ENCODE measurements at places on chromosomes 1 and 21.

DNA sequence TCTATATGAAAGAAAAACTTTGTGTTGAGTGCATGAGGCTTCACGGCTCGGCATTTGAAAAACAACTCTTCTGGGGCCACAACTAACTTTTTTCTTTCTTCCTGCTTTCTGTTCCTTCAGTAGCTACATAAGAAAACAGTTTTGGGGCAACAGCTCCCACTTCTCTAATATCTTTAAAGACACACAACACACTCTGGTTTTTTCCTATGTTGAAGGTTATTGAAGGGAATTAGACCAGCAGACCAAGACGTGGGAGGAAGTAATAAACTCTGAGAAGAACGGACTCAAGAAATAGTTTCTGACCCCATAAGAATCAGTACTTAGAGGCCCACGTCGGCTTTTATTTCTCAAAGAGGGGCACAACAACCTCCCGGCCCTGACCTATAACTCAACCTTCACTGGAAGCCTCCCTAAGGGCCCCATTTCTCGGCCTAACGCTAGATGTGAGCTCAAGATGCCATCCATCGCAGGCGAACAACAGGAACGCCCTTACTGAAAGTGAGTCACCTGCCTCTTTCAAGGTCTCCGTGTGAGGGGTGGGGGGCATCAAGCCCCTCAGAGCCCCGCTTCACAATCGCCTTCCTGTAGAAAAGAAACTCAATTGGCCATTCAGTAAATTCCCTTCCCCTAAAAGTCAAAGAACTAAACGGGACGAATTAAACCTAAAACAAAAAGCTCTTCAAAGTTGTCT, 844 bp downstream of the ZMYM6 start:
- H3K4me3 ChIP-seq, result peak overlapping the region; percentile 78
- H3K27ac ChIP-seq, result peak overlapping the region; percentile 97
- H3K27me3 ChIP-seq, result peaks cover 2% of the 10 kb centered on the region
- DNase-seq, result peak; percentile 53

GRCh38 chr1:94646141-94646643, 104.6 kb upstream of the F3 start:
- no peaks in the 10 kb centered on the region for H3K4me1 ChIP-seq
- H3K4me3 ChIP-seq, result no peak overlapping the region
- no peaks in the 10 kb centered on the region for H3K36me3 ChIP-seq
- no peaks in the 10 kb centered on the region for H3K27me3 ChIP-seq

- DNase-seq, result peak; percentile 40
- H3K27ac ChIP-seq, result no peak overlapping the region
- H3K4me1 ChIP-seq, result no peaks in the 10 kb centered on the region
- H3K36me3 ChIP-seq, result no peaks in the 10 kb centered on the region
- H3K27me3 ChIP-seq, result peaks cover 2% of the 10 kb centered on the region
- no peak overlapping the region for H3K4me3 ChIP-seq
Observed at GRCh38 chr1:17922833-17923232, 167.7 kb downstream of the ACTL8 start.

GRCh38 chr1:241531195-241532161, 700 bp upstream of the KMO start:
- H3K36me3 ChIP-seq, result no peaks in the 10 kb centered on the region
- DNase-seq, result peak; percentile 73
- H3K4me1 ChIP-seq, result no peaks in the 10 kb centered on the region
- peaks cover 3% of the 10 kb centered on the region for H3K27me3 ChIP-seq
- peak overlapping the region; percentile 5 for H3K27ac ChIP-seq
- peak overlapping the region; percentile 28 for H3K4me3 ChIP-seq

DNA sequence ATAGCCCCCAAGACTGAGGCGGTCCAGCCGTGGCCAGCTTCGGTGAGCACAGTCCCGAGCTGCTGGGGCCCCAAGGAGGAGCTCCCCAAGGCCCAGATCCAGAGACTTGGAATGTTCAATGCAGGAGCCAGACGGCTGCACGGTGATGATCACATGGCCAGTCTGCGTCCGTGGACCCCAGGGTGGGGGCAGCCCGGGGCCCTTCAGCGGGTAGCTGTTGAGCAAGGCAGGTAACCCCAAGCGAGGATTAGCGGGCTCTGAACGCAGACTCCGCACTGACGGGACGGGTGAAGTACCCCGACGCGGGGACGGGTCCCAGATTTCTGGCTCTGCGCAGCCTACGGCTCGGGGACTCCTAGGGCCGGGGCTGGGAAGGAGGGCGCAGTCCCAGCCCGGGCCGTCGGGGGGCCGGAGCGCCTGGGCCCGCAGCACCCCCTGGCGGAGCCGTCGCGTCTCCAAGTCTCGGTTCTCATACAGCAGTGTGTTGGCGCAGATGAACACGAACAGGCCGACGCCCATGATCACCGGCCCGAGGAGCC, 2.7 kb downstream of the TMEM200B start:
- H3K27ac ChIP-seq, result peak overlapping the region; percentile 42
- no peaks in the 10 kb centered on the region for H3K36me3 ChIP-seq
- peaks cover 55% of the 10 kb centered on the region for H3K27me3 ChIP-seq

DNA sequence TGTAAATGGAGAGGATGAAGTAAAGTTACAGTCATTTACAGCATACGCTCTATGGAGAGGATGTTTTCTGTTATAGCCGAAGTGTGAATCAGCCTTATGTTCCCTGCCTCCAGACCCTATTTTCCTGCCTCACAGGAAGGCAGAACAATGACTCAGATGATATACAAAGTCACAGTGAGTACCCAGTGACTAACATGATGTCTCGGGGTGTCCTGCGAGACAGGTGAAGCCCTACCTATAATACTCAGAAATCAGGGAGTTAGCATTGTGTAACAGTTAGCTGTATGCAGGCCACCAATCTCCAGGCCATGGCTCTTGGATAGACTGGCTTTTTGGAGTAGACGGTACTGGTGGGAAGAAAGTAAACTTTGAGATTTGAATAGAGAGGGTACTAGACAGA, 55.6 kb upstream of the FBXO28 start:
- no peak overlapping the region for H3K4me3 ChIP-seq
- no peaks in the 10 kb centered on the region for H3K36me3 ChIP-seq
- H3K27me3 ChIP-seq, result no peaks in the 10 kb centered on the region
- no peak for DNase-seq
- H3K27ac ChIP-seq, result no peak overlapping the region

DNA sequence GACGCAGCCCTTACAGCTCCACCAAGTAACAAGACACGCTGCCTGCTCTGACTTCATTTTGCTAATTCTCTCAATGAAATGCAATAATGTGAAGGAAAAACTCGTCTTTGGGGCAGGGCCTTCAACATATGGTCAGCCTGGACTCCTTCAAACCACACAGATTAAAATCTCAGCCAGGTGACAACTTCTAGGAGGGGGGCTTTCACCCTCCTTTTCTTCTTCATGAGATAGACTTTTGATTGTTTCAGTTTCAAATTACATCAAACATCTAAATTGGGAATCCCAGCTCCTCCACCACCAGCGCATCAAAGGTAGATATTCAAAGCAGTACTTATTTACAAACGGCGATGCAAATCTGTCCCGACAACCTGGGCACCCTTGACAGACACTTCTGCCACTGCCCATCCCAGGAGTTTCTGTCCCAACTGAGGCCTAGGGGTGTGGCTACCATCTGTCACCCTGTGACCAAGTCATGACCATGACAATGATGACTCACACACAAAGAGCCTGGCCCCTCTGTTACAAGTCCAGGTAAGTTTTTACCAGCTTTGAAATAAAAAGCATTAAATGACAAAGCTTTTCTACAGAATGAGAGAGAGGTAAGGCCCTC, 29.7 kb downstream of the SSBP3 start:
- no peak overlapping the region for H3K4me3 ChIP-seq
- no peak overlapping the region for H3K27ac ChIP-seq
- DNase-seq, result no peak
- H3K4me1 ChIP-seq, result peaks cover 43% of the 10 kb centered on the region
- no peaks in the 10 kb centered on the region for H3K27me3 ChIP-seq

DNA sequence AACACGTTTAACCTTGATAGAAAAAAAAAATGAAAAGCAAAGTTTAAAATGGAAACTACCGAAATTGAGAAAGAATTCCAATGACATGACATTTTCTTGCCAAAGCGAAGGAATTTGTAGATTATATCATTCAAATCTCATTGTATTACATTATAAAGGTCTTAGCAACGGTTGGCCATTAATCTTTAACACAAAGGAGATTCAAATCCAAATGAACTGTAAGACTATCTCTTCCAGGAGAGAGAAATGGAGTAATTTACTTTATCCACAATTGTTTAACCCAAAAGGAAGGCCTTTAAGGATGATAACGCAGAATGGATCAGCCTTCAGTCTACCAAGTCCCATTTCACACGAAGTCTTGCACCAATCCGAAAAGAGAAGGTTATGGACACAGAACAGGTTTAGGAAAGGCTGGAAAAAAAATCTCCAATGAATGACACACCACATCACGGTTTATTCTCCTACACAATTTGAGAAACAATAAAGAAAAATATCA, 1.5 kb downstream of the ENAH start:
- H3K36me3 ChIP-seq, result no peaks in the 10 kb centered on the region
- H3K27me3 ChIP-seq, result no peaks in the 10 kb centered on the region
- H3K4me1 ChIP-seq, result peaks cover 19% of the 10 kb centered on the region
- peak; percentile 61 for DNase-seq
- H3K4me3 ChIP-seq, result peak overlapping the region; percentile 93

GRCh38 chr1:84672080-84672854, 18.0 kb downstream of the SSX2IP start:
- no peaks in the 10 kb centered on the region for H3K27me3 ChIP-seq
- H3K4me1 ChIP-seq, result no peaks in the 10 kb centered on the region
- peak; percentile 10 for DNase-seq
- no peak overlapping the region for H3K4me3 ChIP-seq
- no peaks in the 10 kb centered on the region for H3K36me3 ChIP-seq

DNA sequence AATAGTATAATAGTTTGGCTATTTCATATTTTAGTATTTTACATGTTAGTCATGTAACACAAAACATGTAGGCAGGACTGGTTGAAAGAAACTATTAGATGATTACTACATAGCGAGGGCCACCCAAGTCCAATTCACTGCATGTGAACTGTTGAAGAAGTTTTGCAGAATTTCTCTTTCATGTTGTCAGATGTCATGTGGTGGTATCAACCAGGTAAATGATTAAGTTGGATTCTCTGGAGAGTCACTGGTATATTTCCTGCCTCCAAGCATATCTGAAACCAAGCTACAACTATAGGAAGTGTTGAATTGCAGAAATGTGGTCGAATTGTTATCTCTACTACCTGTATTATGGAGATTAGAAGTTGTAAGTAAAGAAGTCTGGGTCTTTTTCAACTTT, 137.8 kb upstream of the DPYD start:
- DNase-seq, result no peak
- peaks cover 7% of the 10 kb centered on the region for H3K27me3 ChIP-seq
- no peak overlapping the region for H3K4me3 ChIP-seq
- no peak overlapping the region for H3K27ac ChIP-seq
- peaks cover 6% of the 10 kb centered on the region for H3K4me1 ChIP-seq

- H3K27ac ChIP-seq, result peak overlapping the region; percentile 97
- H3K4me1 ChIP-seq, result peaks cover 11% of the 10 kb centered on the region
- no peak for DNase-seq
- H3K4me3 ChIP-seq, result peak overlapping the region; percentile 85
- H3K36me3 ChIP-seq, result peaks cover 33% of the 10 kb centered on the region
Observed at GRCh38 chr1:244861683-244862082, 2.7 kb downstream of the HNRNPU start.

- H3K4me1 ChIP-seq, result no peaks in the 10 kb centered on the region
- H3K27me3 ChIP-seq, result no peaks in the 10 kb centered on the region
- H3K4me3 ChIP-seq, result no peak overlapping the region
Observed at GRCh38 chr1:216258856-216259255, 164.4 kb downstream of the USH2A start.

DNA sequence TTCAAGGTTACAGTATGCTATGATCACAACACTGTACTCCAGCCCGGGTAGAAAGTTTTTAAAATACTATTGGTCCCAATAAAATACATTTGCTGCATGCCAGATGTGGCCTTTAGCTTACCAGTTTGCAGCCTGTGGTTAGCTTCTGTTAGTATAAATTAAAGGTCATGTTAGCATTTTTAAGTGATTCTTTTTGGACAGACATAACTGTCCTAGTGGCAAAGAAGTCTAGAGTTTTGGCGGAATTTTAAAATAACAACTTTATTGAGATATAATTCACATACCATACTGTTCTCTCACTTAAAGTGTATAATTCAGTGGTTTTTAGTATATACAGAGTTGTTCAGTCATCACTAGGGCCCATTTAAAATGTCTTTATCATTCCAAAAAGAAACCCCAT, 24.3 kb upstream of the TMEM39B start:
- no peak overlapping the region for H3K4me3 ChIP-seq
- H3K4me1 ChIP-seq, result no peaks in the 10 kb centered on the region
- no peak overlapping the region for H3K27ac ChIP-seq
- DNase-seq, result no peak
- H3K27me3 ChIP-seq, result no peaks in the 10 kb centered on the region
- peaks cover 67% of the 10 kb centered on the region for H3K36me3 ChIP-seq

DNA sequence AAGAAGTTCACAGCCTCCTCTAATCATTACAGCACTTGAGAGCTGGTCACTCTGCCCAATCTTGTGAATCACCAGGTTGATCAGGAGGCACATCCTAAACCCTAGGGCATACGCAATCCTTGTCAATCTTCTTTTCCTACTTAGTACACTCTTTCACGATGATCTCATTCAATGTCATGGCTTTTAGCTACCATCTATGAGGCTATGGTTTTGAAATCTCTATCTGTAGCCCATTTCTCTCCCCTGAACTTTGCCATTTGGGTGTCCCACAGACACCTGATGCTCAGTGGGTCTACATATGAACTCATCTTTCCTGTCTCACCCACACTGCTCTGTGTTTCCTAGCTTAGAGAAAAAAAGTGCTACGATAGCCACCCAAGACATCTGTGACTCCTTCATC, 1.9 kb upstream of the MED18 start:
- DNase-seq, result no peak
- H3K4me1 ChIP-seq, result peaks cover 10% of the 10 kb centered on the region
- H3K4me3 ChIP-seq, result no peak overlapping the region
- H3K27ac ChIP-seq, result no peak overlapping the region
- H3K27me3 ChIP-seq, result no peaks in the 10 kb centered on the region
- H3K36me3 ChIP-seq, result peaks cover 14% of the 10 kb centered on the region

GRCh38 chr21:40563900-40564299, 283.1 kb downstream of the DSCAM start:
- no peaks in the 10 kb centered on the region for H3K27me3 ChIP-seq
- DNase-seq, result peak; percentile 73
- H3K36me3 ChIP-seq, result no peaks in the 10 kb centered on the region
- no peak overlapping the region for H3K27ac ChIP-seq
- H3K4me3 ChIP-seq, result no peak overlapping the region
- peaks cover 11% of the 10 kb centered on the region for H3K4me1 ChIP-seq

GRCh38 chr21:46585191-46585953, 19.5 kb downstream of the S100B start:
- no peak overlapping the region for H3K4me3 ChIP-seq
- DNase-seq, result no peak
- H3K27me3 ChIP-seq, result no peaks in the 10 kb centered on the region
- peaks cover 5% of the 10 kb centered on the region for H3K36me3 ChIP-seq
